ENCODE measurements at places on chromosomes 7 and 10. TPM values are rescaled to one million over a fixed set of nuclear protein-coding genes. Genes with fewer than 3 reads are reported as not detected.

- peak; percentile 48 for DNase-seq
These were observed 147.1 kb upstream of the LYZL1 start for GRCh38 chr10:29141761-29142160.

DNA sequence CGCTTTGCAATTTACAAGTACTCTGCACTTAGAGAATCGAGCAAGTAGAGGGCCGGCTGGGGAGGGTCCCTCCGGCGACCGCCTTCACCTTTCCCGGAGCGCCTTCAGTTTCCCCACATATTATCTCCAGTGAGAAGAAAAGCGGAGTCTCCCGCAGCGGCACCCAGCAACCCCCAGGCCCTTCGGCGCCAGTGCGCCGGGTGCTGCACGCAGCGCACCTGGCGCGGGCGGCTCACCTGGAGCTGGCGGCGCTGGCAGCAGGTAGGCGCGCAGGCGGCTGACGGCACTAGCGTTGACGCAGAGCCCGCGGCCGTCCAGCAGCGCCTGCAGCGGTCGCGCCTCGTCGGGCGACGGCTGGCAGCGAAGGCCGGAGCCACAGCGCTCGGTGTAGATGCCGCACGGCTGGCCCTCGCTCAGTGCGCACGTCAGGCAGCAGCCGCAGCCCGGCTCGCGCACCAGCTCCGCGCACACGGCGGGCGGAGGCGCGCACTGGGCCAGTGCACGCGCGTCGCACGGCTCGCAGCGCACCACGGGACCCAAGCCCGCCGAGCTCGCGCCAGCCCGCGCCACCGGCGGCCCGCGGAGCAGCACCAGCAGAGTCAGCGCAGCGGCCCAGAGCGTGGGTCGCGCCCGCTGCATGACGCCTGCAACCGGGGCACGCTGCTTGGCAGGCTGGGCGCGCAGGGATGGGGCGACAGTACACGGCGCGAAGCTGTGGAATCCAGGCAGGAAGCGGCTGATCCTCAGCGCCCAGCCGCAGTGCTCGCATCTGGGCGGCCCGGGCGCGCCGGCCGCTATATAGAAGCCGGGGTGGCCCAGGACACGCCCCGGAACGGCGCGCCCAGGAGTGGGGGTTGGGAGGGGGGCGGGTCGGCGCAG is at the start of gene IGFBP3:
Gene IGFBP3, minus strand, starts transcription at position 771 of the 879 bp plus-strand sequence. Its CDS starts 132 bp downstream, at position 639.
- peak; percentile 39 for DNase-seq

DNA sequence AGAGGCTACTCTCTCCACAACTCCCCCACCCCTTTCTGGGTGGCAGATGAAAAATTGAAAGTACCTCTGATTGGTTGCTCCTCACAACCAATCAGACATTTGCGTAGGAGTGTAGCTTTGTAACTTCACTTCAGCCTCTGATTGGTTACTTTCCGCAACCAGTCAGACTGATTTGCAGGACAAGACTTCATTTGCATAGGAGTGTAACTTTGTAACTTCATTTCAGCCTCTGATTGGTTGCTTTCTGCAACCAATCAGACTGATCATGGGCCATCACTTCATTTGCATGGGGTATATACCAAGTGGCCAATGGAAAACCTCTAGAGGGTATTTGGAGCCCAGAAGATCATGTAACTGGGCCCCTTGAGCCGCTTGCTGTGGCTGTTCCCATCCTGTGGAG is 25.6 kb downstream of the CDNF start:
- peak; percentile 20 for DNase-seq

GRCh38 chr7:79593866-79594301 is 140.4 kb upstream of the MAGI2 start:
- DNase-seq: no peak

GRCh38 chr7:7498856-7499255 is 36.8 kb downstream of the COL28A1 start:
- DNase-seq: no peak

- no peak for DNase-seq
These were observed 81.8 kb downstream of the PTPRZ1 start for GRCh38 chr7:121954803-121955202.

DNA sequence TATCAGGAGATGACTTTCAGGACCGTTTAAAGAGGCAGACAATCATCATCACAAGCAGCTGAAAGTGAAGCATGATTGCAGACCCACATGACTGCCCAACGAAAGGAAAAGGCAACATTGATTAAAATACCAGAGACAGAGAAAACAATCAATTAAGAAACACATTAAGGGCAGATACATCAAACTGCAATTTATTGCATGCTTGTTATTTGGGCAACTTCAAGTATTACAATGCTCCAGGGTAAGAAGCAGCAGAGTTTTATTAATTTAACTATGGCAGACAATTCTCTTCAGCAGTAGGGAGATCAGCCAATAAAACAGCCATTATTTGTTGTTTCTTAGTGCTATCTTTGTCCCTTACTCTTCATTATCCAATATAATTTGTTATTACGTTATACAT is 367.7 kb upstream of the HPS1 start:
- DNase-seq: no peak

GRCh38 chr10:64785816-64786215 is 1264.6 kb downstream of the REEP3 start:
- DNase-seq: no peak

DNA sequence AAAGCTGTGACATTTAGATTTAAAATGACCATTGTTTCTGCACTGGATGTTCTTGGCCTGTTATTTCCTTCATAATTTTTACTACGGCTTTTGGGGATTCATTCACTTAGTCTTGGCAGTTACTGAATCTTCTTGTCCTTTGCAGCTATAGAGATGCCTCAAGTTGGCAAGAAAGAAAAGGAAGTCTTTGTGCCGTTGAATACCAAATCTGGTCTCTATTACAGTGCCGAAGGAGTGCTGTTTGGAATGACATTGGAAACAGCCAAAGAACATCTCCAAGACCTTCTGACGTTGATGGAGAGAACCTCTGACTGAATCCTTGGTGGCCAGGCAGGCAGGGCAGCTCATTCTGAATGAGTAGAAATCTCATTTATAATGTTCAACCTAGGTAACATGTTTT is 54.3 kb upstream of the NRP1 start:
- DNase-seq: no peak

- DNase-seq: no peak
These were observed 111.5 kb downstream of the SH2D4B start for GRCh38 chr10:80649183-80649582.

DNA sequence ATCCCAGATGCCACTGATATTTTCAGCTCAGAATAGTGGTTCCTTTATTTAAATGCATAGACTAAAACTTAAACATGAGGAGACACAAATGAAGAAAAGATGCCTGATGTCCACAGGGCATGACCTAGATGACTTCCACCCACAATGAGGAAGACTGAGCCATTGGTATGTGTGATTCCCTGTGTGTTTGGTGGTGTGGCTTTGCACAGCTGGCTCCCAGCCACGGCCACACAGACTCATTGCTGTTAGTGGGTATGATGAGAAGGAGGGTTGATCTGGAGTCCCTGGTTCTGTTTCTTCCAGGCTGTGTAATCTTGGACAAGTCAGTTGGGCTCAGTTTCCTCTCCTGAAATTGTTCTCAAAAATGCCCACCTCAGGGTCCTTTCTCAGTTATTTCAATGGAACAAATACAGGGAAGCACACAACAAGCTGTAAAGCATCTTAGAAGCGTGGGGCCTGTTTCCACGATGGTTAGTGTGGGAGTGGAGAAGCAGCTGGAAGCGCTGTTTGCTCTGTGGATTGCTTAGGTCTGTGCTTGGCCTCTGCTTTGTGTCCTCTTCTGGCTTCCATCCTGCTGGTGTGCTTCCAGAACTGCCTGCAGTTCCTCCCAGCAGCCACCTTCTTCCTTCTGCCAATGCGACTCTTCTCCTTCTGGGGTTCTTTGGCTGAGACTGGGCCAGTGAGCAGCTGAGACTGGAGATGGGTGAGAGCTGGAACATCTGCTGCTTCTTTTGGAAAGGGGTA is 303.7 kb downstream of the BMPER start:
- no peak for DNase-seq

DNA sequence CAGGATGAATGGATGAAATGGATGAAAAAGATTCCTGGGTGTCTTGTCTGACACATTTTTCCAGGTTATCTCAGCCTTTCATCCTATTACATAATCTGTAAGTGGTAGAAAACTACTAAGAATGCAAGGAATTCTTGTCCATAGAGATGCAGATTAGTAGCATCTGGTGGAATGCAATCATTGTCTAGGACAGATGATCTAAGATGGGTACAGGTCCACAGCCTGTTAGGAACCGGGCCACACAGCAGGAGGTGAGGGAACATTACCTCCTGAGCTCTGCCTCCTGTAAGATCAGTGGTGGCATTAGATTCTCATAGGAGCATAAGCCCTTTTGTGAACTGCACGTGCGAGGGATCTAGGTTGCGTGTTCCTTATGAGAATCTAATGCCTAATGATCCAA is 225.0 kb downstream of the CALN1 start:
- DNase-seq: no peak

- DNase-seq: no peak
These were observed 34.6 kb downstream of the ADGRA1 start for GRCh38 chr10:133122171-133122935.

- DNase-seq: no peak
These were observed 46.2 kb upstream of the ADRB1 start for GRCh38 chr10:113997428-113997827.

GRCh38 chr7:2969398-2970306 is 74.0 kb downstream of the CARD11 start:
- peak; percentile 2 for DNase-seq

- no peak for DNase-seq
These were observed 5.7 kb upstream of the PLAC9 start for GRCh38 chr10:80126876-80127275.

DNA sequence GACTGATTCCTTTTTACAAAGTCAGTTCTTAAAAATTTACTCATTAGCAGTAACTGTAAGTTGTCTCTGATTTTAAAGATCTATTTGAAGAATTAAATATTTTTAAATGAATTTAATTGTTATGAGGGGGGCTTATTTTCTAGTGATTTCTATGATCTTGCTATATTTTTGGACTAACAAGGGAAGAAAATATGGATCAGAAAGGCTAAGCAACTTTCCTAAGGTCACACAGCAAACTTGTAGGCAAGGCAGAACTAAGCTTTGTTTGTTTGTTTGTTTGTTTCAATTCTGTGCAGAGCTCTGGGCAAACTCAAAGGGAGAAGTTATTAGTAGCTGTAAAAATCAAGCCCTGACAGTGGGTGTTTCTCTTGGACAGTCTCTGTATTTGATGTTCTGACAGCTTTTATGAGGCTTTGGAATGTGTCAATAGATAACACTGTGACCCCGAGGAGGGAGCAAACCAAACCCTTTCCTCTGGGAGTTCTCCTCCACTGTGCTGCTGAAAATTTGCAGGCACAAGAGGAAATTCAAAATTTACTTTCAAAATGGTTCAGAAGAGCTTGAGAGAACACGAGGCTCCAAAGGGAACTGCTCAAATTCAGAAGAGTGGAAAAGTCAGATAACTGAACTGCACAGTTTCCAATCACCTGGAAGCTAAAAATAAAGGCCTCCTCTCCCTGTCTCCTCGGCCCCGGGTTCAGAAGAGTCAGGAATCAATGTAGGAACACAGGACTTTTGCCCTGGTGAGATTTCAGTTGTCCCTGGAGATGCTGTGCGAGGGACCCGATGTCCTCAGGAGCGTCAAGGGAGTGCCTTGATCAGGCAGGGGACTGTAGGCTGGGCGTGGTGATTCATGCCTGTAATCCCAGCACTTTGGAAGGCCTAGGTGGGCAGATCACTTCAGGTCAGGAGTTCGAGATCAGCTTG is 325.7 kb downstream of the GATA3 start:
- peak; percentile 89 for DNase-seq

DNA sequence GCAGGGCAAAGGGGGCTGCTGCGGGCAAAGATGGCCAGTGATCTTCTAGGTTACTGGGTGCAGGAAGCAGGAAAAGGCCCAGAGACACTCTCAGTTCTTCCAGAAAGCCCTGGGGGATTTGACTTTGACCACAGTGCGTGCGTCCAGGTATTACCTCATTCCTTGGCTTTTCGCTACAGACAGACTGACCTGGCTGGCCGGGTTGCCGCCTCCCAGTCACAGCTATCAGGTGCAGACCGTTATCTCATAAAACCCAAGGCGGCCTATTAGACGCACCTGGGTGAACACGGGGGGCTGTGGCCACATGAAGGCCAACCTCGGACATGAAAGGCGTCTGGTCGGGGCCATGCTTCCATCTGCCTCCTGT is 80.3 kb downstream of the FOXL3 start:
- peak; percentile 84 for DNase-seq

DNA sequence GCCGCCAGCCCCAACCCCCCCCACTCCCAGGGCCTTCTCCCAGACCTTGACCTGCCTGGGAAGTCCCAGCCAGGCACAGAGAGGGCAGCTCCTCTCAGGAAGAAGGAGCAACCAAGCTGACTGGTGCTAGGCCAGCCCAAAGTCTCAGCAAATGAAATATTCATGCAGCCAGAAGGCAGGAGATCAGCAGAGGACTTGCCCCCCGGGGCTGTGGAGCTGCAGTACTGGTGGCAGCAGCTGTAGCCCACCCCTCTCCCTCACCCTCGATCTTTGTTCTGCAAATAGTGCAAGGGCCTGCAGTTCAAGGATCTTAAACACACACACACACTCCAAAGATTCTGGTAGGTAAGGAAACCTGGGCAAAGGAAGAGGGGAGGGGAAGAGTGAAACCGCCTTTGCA is 3.5 kb upstream of the SRRM3 start:
- no peak for DNase-seq

DNA sequence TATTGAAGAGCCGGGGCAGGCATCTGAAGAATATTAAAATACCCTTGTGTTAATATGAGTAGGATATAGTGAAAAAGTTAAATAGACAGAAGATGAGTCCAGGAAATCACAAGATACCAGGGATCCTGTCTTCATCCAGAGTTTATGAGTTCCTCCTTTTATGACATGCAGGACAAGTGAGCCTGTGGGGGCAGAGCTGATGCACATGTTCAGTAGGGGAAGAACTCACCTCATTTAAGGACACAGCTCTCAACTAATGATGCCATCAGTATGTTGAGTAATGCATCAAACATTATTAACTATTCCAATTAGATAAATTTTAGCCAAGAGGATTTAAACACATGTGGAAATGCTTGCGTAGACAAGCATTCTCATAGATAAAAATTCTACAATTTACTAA is 435.8 kb upstream of the AKR1E2 start:
- DNase-seq: no peak

DNA sequence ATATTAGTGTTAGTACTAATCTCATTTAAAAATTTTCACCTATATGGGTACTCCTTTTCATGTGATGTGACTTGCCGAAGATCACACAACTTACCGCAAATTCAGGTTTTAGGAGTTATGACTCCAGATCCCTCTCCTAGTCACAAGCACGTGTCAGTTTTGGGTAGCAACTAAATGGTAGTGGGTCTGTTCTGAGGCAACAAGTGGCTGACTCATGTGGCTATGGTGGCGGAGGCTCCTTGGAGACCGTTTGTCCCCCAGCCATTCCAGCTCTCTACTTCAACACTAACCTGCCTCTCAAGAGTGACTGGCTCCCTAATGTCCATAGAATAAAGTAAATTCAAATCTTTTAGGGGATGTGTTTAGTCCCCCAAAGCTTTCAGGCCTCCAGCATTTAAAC is 39.5 kb downstream of the MRC1 start:
- DNase-seq: no peak

Gene AMPH
- total RNA-seq: not detected

Gene LIPM
- not detected for total RNA-seq

Gene GPR158
- total RNA-seq: 0.05 TPM

Gene CH25H
- not detected for total RNA-seq

Gene ATG9B
- 4.3 TPM for total RNA-seq

Gene AKR1C8
- total RNA-seq: not detected

Gene AKR1C2
- 28.8 TPM for total RNA-seq

Gene MEOX2
- total RNA-seq: not detected

Gene KCP
- total RNA-seq: 0.23 TPM

Gene SPDYE1
- not detected for total RNA-seq

Gene FANK1
- 0.73 TPM for total RNA-seq

Gene IDI1
- total RNA-seq: 133 TPM

Gene CLCN1
- 1.9 TPM for total RNA-seq

Gene CLDN12
- total RNA-seq: 38.4 TPM

Gene NCF1
- 0.23 TPM for total RNA-seq

All from Caco-2 (cell line).